ENCODE measurements at places on chromosomes 2 and 18. TPM values are rescaled to one million over a fixed set of nuclear protein-coding genes. Genes with fewer than 3 reads are reported as not detected.
A peak's percentile ranks its signal among the peaks of the same experiment; 100 is the strongest.

Gene IL36B
- total RNA-seq: not detected

Gene PARD6G
- total RNA-seq: 1.7 TPM

Gene SESTD1
- 37.4 TPM for total RNA-seq

Gene ACMSD
- total RNA-seq: not detected

Gene PSD4
- total RNA-seq: 2.6 TPM

Gene OR6B2
- total RNA-seq: not detected

Gene DSG1
- total RNA-seq: 0.89 TPM

Gene PRKAG3
- not detected for total RNA-seq

Gene ABHD1
- 4.0 TPM for total RNA-seq

- no peak for DNase-seq
These were observed 21.9 kb upstream of the ALPI start for GRCh38 chr2:232434091-232434490.

- no peak for DNase-seq
These were observed 713.0 kb downstream of the TDRD15 start for GRCh38 chr2:21836719-21837118.

- no peak for DNase-seq
These were observed 133.1 kb downstream of the EIPR1 start for GRCh38 chr2:3244486-3244885.

GRCh38 chr18:66252703-66253102 lies 351.2 kb downstream of the CDH19 start:
- no peak for DNase-seq

DNA sequence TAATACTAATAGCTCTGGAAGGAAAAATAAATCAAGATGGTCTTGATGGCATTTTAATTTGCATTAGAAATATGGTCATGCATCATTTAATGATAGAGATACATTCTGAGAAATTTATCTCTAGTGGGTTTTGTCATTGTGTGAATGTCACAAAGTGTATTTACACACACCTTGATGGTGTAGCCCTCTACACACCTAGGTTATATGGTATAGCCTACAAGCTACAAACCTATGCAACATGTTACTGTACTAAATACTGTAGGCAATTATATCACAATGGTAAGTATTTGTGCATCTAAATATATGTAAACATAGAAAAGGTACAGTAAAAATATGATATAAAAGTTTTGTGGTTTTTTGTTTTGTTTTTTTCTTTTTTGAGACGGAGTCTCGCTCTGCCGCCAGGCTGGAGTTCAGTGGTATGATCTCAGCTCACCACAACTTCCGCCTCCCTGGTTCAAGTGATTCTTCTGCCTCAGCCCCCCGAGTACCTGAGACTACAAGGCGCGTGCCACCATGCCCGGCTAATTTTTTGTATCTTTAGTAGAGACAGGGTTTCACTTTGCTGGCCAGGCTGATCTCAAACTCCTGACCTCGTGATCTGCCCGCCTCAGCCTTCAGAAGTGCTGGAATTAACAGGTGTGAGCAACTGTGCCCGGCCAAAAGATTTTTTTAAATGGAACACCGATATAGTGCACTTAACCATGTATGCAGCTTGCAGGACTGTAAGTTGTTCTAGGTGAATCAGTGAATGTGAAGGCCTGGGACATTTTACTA lies 83.7 kb upstream of the UBXN4 start:
- no peak for DNase-seq

- no peak for DNase-seq
These were observed 166.9 kb downstream of the ARHGAP15 start for GRCh38 chr2:143296089-143296488.

GRCh38 chr18:62715436-62715758 lies at the start of gene PHLPP1:
Gene PHLPP1 (plus strand): TSS chr18:62715541. CDS start chr18:62715684, 143 bp downstream.
- no peak for DNase-seq

DNA sequence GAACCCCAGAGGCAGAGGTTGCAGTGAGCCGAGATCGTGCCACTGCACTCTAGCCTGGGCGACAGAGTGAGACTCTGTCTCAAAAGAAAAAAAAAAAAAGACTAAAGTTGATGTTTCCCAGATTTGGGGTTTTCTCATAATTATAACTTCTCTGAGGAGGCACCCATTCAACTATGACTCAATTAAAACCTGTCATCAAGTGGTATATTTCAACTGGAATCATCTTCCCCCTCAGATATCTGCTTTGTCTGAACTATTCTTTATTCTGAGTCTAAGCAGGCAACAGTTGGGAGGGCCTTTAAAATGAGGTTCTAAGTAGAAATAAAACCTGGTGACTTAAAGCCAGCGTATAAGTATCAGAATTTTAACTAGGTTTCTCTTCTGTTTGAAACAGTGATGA lies 88.5 kb downstream of the PTRHD1 start:
- DNase-seq: no peak

DNA sequence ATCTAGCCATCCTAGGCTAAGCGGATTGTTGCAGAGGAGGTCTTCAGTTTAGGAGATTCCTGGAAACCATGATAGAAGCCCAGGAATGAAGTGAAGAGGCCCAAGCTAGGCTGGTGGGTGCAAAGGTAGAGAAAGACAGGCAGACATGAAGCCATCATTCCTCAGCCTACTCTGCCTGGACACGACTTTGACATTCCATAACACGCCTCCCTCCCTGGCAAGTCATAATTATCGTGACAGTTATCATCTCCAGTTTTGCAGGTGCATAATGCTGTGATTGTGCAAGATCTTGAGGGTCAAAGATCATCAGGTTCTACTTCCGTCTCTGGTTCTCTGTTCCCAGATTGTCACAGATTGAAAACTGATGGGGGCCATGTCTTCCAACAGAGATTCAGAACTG lies 15.2 kb upstream of the FZD5 start:
- DNase-seq: no peak

DNA sequence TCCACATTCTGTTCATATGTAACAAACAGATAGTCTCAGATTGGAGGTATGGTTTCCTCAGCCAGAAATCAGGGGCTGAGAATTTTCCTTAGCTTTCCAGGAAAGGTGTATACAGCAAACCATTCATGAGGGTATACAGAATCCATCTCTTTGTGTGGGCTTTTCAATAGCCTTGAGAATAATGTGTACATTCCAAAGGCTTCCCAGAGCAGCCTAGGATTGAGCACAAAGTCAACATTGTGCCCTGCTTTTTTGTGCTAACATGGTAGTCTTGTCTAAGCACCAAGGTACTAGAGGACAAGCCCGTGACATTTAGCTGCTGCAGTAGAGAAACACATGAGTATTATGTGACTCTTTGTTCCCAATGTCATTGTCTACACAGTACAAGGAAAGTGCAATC lies 322.1 kb upstream of the TANK start:
- no peak for DNase-seq

DNA sequence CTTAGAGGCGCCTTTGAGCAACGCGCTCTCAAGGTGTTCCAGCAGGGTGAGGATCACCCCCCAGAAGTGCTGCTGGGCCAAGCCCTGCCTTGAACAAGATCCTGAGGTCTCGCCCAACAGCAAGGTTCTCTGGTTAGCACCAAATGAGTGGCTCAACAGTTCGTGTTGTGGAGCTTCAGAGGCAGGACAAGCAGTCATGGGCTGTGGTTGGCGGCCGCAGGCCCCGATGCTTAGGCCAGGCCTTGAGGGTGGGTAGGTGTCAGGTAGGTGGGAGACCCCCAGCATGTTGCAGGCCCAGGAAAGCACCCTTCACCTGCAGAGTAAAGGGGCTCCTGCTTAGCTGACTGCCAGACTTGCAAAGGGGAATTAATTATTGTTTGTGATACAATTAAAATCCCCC lies 70.2 kb upstream of the FOSL2 start:
- DNase-seq: no peak

- DNase-seq: no peak
These were observed 65.3 kb downstream of the LCLAT1 start for GRCh38 chr2:30512243-30512886.

- DNase-seq: no peak
These were observed 42.7 kb downstream of the NPPC start for GRCh38 chr2:231883468-231883881.

GRCh38 chr18:22563164-22563583 lies 145.5 kb upstream of the CTAGE1 start:
- DNase-seq: no peak

DNA sequence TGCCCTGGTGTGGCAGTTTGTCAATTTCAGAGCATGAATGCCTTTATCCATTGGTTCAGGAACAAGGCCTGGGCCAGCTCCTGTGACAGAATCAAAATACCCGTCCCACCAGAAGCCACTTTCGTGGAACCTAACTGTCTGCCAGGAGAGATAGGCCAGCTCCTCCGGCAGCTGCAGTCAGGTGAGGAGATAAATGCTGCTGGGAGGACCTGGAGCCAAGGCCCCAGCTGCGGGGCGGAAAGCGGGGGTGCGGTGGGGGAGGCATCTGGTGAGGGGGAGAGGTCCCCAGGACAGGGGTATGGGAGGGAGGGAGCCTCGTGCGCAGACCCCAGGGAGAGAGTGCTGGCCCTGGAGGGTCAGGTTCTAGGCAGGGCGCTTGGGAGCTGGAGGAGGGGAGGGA lies 4.4 kb upstream of the ASB1 start:
- DNase-seq: no peak

GRCh38 chr2:95113464-95113863 lies 8.1 kb downstream of the MRPS5 start:
- no peak for DNase-seq

DNA sequence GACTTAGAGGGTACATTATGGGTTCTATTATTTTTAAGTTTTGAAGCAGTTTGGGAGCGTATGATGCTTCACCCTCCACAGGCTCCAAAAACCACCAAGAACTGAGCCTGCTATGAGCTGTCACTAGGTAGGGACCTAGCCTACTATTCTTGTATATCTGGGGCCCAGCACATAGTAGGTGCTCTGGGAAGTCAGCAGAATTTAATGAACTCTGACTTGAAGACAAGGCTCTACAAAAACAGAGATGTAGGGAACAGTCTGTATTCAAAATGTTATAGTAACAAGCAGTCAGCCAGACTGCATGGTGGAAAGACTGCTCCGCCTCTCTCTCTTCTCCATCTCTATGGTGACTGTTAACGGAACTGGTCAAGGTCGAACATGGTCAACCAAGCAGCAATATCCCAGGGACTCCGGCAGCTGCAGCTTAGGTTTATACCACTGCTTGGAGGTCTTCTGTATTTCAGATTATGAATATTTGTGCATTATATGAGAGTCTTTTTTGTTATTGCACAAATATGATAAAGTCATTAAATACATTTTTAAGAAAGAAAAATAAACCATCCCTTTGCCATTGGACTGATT lies 22.2 kb upstream of the YWHAQ start:
- no peak for DNase-seq

GRCh38 chr2:233079473-233079877 lies 19.3 kb downstream of the INPP5D start:
- DNase-seq: no peak

GRCh38 chr18:13641551-13642439 lies 84.6 kb downstream of the FAM210A start:
- DNase-seq: peak; percentile 70

GRCh38 chr18:23933407-23933806 lies 81.1 kb upstream of the TTC39C start:
- DNase-seq: no peak

- no peak for DNase-seq
These were observed 1048.8 kb downstream of the DPP10 start for GRCh38 chr2:115491186-115491793.

DNA sequence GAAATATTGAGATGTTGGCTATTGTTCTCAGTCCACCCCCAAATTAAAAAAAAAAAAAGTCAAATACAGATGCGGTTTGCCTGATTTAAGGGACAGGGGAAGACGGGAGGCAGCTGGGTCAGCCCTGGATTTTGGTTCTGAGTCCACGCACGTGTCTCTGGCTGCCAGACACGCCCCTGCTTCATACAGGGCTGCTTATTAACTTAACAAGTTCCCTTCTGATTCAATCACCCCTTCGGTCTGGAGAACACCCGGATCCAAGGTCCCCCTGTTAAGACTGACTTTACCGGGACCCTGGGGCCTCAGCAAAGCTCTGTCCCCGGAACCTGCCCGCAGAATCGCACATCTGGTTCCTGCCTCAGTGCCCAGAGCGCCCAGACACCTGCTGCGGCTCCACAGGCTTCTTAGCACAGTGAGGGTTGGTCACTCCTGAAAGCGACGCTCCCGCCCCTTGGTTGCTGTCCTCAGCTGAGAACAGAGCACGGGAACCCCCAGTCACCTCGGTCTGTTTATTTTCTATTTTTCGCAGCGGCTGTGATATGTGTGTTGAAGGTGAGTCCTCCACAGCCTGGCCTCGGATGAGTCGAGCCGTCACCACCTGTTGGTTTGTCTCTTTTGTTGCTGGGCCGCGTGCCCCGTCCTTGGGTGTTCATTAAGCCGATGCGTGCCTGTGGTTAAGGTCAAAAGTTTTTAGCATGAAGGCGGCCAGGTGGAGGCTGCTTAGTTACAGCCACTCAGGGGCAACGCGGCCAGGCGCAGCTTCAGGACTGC lies 57.2 kb downstream of the RTP5 start:
- DNase-seq: no peak

- no peak for DNase-seq
These were observed 26.0 kb upstream of the MEIS1 start for GRCh38 chr2:66408905-66409304.

GRCh38 chr2:66929632-66930338 lies 467.3 kb upstream of the ETAA1 start:
- DNase-seq: peak; percentile 59

DNA sequence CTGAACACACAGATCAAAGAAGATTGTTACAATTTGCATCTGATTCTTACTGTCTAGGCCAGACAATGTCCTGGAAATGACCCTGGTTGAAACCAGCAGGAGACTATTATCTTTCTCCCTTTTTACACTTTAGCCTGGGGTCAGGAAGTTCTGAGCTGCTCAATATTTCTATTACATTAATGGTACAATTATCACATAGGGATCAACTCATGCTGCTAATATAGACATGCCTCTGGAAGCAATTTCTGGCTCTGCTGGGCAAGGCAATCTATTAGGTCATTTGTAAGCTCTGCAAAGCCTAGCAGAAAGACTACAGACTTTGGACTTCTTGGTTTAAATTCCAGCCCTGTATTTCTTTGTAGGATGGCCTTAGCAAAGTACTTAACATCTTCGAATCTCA lies 205.3 kb downstream of the LRP1B start:
- no peak for DNase-seq

DNA sequence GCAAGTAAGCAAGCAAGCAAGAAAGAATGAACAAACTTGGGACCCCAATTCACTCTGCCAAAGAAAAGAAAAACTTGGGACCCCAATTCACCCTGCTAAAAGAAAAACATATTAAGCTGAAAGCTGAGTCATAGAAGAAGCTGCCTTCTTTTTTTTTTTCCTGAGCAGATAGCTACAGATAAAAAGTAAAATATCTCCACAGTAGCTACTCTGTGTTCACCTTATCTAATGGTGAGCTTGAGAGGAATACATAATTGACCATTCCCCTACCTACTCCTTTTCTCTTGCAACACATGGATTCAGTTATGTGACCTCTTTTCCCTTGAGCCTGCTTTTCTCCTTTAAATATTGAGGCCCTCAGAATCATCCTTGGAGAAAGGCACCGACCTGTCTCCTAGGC lies 63.0 kb downstream of the MCFD2 start:
- DNase-seq: no peak

DNA sequence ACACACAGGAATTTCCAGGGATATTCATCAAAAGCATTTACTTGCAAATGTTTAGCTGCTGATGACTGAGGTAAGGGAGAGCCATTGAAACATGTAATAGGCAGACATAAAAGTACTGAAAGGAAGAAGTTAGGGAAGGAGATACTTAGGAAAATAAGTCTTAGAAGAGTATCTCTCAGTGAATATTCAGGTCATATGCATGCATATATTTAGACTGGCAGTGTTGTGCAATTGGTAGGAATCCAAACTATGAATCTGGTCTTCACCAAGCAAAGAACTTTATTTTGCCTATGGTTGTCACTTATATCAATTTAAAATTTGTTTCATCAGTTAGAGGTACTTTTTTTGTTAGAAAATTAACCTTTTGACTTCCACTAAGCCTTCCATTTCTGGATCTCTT lies 1490.7 kb downstream of the SUCLG1 start:
- DNase-seq: no peak
